ENCODE measurements at places on chromosomes 12 and 14.

DNA sequence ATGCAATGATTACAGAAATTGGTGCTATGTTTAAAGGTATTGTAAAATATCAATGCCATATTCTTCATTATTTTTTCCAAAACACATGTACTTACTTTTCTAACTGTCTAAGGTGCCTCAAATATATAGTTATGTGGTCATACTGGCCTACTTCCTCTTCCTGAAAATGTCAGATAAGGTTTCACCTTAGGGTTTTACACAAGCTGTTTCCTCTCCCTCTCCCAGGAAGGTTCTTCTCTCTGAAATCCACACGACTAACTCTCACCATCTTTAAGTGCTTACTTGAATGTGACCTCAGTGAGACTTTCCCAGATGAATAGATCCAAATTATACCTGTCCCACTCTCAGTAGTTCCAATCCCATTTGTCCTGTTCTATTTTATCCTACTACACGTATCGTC is 11.6 kb upstream of the CLEC4D start:
- DNase-seq: no peak

DNA sequence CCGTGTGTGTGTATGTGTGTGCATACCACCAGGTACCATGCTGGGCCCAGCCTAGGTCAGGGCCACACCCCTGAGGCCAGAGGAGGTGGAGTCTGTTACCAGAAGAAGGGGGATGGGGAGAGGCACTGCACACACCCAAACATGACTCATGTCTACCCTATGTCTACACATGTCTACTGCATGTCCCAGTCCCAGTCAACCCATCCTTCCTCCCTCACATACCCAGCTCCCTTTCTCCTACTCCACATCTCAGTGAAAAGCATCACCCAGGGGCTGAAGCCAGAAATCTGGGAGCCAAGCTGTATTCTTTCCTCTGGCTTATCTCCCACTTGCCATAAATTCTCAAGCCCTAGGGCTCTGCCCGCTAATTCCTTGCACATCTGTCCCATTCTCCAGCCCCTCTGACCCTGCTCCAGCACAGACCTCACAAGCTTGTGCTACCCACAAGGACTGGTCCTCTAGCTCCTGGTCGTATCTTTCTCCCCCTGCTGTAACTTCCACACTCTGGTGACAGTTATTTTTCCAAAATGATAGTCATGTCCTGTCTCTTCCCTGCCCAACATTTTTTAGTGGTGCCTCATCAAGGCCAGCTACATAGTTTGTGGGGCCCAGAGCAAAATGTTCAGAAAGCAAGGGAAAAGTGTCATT is 18.0 kb upstream of the APPL2 start:
- DNase-seq: no peak

- no peak for DNase-seq
These were observed 1532.3 kb upstream of the TMEM132C start for GRCh38 chr12:126734710-126735109.

GRCh38 chr12:72338437-72338836 is 66.3 kb downstream of the TRHDE start:
- no peak for DNase-seq

DNA sequence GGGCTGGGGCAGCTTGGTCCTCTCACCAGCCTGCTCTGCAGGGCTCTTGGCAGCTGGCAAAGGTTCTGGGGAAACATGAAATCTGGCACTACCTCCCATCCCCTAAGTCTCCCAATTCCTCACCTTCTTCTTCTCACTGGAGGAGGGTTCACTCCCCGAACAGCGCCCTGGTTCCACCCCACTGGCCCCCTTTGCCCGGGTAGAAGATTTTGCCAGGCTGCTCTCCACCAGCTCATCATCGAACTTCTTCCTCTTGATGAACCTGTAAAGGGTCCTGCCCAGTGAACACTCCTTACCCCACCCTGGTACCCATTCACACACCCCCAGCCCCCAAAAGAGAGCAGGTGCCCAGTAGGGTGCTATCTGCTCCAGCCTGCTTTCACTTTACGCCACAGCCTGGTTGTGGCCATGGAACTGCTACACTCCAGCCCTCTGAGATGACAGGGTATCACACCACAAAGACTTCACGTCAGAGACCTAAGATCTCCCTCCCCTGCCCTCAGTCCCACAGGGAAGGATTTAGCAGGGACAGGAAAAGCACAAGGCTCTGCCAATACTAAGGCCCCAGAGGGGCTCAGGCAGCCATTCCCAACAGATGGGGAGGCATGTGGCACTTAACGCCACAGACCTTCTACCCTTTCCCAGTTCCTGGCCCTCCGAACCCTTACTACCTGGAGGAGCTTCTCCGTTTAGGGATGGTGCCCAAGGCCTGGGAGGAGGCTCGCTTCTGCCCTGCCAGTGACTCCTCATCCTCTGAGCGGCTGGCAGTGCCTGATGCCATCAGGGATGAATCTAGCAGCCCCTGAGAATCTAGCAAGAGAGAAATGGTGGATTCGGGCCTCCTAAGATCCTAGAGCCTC is 2.3 kb downstream of the MCRS1 start:
- peak; percentile 39 for DNase-seq

GRCh38 chr12:93390549-93391297 is 13.0 kb downstream of the NUDT4 start:
- no peak for DNase-seq

- DNase-seq: no peak
These were observed 54.4 kb downstream of the BICD1 start for GRCh38 chr12:32161058-32161457.

DNA sequence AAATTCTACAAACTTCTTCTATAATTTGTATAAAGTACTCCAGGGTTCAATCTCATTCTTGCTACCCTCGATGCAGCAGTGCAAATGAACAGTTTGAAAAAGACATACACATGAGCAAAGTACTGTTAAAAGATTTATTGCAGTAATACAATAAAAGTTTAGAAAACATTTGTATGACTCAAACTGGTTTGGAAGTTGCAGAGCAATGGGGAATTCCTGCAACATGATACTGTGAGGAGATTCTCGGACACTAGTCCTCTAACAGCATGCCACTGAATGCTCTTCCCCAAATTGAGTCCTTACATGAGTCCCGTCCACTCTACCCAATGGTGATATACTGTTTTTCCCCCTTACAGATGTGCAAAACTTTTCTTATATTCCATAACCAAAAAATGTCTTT is 45.4 kb downstream of the ATG14 start:
- DNase-seq: no peak

GRCh38 chr14:56092763-56093162 is 25.4 kb upstream of the PELI2 start:
- no peak for DNase-seq

GRCh38 chr12:70122804-70123203 is 120.4 kb upstream of the CNOT2 start:
- DNase-seq: no peak

- DNase-seq: no peak
These were observed 20.1 kb upstream of the CRADD start for GRCh38 chr12:93657071-93657470.

GRCh38 chr12:68863109-68863770 is 55.3 kb downstream of the MDM2 start:
- DNase-seq: no peak

- DNase-seq: no peak
These were observed 170.2 kb downstream of the ETV6 start for GRCh38 chr12:11819643-11820042.

DNA sequence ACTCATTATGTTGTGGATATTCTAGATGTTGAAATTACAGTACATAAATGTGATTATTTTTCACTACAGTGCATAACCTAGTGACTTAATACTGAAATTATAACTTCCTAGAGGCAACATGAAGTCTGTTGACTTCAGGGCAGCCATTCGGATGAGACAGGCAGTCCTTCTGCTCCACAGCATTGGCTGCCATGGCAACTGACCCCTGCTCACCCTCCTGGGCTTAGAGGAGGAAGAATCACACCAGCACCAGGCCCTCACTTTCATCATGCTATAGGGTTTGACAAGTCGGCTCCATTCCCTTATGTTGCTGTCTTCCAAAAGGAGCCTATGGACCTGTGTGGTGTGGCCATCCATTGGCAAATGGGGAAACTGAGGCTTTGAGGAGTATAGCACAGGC is 233.5 kb upstream of the TMEM132C start:
- no peak for DNase-seq

- no peak for DNase-seq
These were observed 64.4 kb downstream of the FOS start for GRCh38 chr14:75342762-75343599.

DNA sequence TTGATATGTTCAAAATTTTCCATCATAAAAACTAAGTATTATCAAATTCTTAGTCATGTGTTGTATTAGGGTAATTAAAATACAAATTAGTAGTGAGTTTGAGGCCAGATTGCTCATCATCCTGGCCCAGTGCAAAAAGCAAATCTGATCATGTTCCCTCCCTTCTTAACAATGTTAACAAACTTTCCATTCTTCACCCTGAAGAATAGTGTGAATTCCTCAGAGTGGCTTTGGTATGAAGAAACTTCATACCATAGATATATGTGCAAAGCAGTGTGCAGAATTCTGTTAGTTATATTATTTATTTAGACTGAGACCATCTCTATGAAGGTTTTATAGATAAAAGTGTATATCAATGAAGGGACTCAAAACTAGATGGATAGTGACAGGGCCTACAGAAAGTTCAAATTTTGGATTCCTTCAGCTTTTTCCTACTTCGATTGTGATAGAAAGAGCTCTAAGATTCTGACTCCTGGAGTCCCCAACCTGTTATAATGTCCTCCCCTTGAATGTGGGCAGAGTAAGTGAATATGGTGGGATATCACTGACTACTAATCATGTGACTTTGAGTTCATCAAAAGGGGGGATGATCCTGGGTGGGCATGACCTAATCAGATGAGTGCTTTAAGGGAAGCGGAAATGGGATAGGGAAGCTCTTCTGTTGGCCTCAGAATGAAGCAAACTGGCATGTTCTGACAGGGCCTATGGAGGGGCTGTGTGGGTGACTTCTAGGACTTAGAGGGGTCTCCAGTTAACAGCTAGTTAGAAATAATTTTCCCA is 271.4 kb downstream of the BTG1 start:
- no peak for DNase-seq

- DNase-seq: no peak
These were observed 18.6 kb upstream of the KLRB1 start for GRCh38 chr12:9626291-9626690.

GRCh38 chr12:112151766-112152541 is 26.6 kb downstream of the TRAFD1 start:
- peak; percentile 32 for DNase-seq

GRCh38 chr12:8667270-8667669 is 4.6 kb upstream of the MFAP5 start:
- DNase-seq: no peak

DNA sequence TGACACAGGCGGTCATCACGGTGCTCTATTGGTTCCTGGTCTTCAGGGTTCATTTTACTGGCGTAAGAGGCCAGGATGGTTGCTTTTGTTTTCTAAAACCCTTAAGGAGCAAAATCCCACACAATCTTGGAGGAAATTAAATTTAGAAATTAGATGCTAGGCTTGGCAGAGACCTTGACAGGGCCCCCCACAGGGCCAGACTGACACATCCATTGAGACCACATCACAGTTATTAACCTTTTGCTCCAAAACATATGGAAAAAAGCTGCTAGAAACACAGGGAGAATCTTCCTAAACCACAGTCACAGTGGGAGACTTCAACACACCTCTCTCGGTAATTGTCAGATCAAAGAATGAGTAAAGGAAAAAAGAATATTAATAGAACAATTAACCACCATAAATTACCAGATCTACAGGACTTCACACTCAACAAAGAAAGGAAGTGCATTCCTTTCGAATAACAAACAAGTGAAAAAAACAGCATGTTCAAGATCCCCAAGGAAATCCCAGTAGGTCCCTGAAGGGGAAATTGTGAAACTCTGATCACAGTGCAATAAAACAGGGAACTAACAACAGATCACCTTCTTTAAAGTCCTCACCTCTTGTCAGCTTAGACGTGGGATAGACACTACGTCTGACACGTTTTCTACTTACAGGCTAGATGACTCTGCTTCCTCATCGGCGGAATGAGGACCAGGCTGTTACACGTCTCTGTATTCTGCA is 40.2 kb upstream of the TMEM179 start:
- no peak for DNase-seq

DNA sequence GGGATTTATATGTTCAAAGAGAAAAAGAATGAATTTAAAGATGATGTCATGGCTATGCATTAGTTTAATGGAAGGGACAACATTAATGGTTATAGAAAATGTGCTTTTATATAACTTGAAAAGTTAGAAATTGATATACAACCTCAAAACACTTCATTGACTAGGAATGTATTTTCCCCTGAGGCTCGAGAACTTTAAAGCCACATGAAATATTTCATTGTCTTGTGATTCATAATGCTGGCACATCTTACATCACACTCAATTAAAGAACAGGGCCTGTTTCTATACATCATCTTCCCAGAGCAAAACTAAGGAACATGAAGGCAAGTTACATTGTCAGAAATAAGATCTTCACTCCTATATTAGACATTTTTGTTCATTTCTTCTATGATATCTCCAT is 35.2 kb upstream of the PAWR start:
- no peak for DNase-seq

DNA sequence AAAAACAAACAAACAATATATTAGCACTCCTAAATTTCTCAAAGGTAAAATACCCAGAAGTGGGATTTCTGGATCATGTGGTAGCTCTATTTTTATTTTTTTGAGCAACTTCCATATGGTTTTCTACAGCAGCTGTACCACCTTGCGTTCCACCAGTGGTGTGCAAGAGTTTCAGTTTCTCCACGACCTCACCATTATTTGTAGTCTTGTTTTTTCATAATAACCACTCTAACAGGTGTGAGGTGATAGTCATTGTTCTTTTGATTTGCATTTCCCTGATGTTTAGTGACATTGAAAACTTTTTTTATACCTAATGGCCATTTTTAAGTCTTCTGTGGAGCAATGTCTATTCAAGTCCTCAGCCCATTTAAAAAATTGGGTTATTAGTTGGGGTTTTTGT is 127.3 kb upstream of the SLC38A2 start:
- no peak for DNase-seq

DNA sequence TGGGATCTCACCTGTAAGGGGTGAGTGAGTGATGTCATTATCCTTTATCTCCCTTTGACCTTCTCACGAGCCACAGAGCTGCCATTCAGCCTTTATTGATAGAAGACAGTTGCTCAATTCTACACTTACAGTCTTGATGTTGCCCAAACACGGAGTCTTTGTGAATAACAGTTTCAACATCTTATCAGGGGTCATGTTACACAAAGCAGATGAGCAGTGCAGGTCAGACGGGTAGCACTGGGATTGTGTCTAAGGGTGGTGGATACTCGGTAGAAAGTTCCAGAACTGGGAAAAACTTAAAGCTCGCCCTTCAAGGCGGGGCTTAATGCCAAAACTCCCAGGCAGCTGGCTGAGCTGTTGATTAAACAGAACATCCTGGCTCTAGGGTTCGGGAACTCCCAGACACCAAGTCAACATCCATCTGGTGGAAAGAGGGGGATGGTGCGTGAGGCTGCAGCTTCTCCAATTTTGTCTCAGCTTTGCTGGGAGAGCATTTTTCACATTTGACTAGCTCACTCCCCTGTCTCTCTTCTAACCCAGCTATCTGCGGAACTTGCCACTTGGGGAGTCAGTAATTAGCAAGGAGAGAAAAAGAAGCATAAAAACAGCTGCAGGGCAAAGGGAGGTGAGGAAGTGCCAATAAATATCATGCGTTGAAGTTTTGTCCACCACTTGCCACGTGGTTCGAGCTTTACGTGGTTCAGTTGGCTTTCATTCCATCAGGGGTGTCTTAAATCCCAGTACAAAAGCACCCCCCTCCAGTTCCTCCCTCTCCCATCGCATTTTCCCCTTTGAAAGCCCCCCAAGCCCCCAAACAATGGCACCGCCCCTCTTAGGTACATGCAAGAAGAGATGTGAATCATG is 31.0 kb downstream of the FOXN4 start:
- DNase-seq: peak; percentile 54
